Pons (tissue), 1 donor: ENCODE measurements at places on chromosomes 4 and X.

GRCh38 chr4:25694466-25694865, 38.8 kb downstream of the SLC34A2 start:
- no peak for DNase-seq

DNA sequence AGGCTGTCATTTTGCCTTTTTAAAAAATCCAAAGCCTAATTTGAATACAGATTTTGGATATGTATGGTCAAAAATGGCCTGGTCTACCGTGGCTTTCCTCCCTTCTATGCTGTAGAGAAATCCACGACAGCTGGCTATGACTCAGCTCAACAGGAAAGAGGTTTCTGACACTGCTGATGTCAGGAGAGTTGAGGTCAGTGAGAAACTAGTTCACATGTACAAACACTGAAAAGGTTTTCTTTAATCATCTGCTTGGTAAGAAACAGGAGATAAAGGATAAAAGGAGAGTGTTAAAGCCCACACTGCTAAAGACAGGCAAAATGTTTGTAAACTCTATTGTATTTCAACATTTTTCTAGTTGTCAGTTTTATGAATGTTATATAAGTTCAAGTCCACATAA, 113.9 kb downstream of the NYX start:
- peak; percentile 53 for DNase-seq

- DNase-seq, result no peak
These were observed 646.9 kb downstream of the FAT4 start for GRCh38 chr4:125961626-125962025.

DNA sequence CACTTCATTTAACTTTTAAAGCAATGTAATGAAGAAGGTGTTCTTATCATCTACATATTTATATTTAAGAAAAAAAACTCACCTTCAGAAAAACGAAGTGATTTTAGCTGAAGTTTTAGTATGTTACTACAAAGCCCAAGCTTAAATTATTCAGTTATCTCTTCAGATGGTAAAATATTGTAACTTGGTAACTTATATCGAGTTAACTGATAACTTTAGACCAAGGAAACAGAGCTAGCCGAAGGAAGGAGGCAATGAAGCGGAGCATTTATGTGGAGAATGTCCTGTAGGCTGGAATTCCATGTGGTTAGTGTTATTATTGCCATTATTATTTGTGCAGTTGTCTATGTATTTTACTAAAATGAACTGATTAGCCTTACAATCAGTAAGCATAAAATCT, 1102.1 kb upstream of the LCORL start:
- DNase-seq, result no peak

DNA sequence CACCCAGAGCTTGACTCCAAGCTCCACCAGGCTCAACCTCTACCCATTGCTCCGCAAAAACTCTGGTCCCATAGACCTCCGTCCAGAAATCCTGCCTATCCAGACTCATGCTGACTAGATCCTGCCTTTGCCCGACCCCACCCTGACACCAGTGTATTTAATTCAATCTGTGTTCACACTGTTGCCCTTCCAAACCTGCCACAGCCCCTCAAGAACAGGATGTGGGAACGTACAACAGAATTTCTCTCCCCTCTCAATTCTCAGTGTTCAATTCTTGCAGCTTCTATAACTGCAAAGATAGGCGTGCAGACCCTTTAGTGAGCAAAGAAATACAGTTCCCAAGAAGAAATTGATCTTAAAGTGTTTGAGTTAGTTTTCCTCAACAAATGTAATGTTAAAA, 154.2 kb upstream of the FRG1 start:
- no peak for DNase-seq

- DNase-seq, result no peak
These were observed 237.8 kb downstream of the PPP1R2C start for GRCh38 chrX:42540146-42540545.

GRCh38 chr4:190014771-190015537, 12.1 kb downstream of the FRG2 start:
- no peak for DNase-seq

- no peak for DNase-seq
These were observed 75.7 kb downstream of the GPR82 start for GRCh38 chrX:41799661-41800060.
